Ovary (tissue), 10 donors: ENCODE measurements at places on chromosomes 3 and 15. TPM values are rescaled to one million over a fixed set of nuclear protein-coding genes. Genes with fewer than 3 reads are reported as not detected.
A peak's percentile ranks its signal among the peaks of the same experiment; 100 is the strongest.

DNA sequence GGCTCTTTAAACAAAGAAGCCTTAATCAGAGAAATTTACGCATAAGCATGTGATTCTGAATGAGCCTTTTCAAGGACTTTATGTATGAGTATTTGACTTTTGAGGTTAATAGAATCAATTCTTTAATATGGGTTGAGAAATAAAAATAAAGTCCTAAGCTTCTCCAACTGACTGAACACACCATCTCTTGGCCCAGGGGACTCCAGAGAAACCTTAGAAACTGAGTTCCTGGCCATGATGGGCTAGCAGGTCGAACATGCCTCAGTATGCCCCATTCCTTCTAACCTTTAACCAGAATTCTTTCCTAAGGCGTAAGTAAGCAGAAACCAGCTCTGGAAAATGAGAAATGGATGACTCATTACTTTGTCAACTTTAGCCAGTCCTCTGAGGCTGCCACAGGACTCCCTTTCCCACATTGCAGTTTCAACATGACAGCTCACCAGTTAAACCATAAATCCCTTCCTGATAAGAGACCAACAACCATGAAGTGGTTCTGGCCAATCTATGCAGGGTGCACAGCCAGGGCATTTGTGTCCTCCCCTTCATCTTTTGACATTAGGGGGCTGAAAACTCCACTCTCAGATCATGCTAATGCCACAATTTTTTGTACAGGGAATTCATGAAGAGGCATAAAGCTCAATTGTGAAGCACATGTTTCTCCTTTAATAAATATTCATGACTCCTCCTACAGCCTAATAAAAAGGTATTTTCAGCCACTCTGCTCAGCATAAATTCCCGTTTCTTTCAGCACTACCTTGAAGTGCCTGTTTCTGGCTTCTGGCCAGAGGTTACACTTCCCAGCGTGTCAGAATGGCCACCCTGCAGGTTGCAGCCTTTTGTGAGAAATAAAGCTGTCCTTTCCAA is 33.3 kb downstream of the TM4SF18 start:
- DNase-seq, result no peak

DNA sequence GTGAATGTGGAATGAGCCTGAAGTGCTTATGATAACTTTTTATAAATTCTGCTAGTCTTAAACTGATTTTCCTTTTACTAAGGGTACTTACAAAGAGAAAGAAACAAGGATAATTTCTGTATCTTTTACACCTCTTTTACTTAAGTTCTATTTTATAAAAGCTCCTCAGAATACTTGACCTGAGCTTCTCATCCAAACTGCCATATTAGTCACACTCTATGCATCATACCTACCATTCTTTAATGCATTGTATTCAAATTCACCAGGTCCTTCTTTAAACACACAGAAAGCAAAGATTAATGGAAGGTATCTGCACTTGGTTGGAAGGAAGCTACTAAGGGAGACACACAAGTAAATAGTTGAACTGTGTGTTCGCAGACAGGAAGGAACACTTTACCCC is 1.6 kb upstream of the TOPAZ1 start:
- DNase-seq, result no peak

DNA sequence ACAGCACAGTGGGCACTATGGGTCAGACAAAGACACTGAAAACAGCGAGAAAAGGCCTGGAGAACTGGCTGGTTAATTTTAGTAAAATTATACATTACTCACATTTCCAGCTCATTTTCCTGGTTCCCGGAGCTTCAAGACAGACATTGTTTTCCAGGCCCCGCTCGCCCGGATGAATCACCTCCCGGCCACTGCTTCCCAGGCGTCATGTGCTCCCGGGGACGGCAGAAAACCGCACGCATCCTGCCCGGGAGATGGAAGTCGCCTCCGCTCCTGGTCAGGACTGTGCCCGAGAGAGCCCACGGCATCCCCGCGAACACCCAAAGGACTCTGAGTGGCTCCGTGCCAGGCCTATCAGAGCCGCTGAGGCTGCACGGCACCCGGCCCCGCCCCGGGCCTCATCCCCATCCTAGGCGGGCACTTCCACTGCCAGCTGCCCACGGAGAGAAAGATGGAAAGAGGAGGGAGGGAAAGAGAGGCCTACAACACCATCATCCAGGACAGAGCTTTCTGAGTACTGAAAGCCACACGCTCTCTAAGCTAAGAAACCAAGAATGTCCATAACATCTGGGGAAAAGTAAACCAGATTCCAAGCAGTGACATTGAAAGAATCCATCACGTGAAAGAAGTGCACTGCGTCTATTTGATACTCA is 75.1 kb downstream of the VGLL4 start:
- peak; percentile 72 for DNase-seq

- DNase-seq, result no peak
Measured at GRCh38 chr3:10085738-10086137, 22.3 kb downstream of the FANCD2OS start.

DNA sequence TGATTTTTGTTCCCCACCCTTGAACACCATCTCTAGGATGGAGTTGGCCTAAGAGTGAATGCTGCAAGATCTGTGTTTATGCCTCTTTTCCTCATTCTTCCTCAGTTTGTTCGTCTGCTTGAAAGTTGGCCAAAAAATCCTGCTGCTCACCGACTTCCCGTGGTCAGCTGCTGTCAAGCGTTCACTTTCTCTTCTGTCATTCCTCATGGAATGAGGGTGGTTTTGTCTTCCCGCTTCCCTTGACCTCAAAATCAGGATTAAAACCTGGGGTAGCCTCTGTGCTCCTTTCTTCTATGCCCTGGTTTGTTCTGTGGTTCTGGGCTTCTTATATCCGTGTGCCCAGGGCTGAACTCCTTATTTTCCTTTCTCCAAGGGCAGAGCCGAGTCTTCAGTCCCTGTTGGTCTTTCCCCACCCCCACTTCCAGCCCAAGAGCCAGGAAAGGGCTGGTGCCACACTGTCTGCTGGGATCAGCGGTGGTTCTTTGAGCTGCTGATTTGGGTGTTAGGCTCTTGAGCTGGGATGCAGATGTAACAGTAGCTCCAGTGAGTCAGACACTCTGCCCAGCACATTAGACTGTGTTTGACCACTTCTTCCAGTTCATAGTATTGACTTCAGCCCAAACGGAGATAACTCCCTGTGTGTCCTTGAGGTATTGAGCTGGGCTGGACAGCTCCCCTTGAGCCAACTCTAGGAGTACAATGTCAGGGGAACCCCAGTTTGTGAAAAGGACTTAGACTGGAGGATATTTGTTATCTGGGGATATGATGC is 2.3 kb downstream of the SERF2 start:
- DNase-seq, result no peak

GRCh38 chr15:84734794-84735479 is 13.5 kb upstream of the ZNF592 start:
- no peak for DNase-seq

DNA sequence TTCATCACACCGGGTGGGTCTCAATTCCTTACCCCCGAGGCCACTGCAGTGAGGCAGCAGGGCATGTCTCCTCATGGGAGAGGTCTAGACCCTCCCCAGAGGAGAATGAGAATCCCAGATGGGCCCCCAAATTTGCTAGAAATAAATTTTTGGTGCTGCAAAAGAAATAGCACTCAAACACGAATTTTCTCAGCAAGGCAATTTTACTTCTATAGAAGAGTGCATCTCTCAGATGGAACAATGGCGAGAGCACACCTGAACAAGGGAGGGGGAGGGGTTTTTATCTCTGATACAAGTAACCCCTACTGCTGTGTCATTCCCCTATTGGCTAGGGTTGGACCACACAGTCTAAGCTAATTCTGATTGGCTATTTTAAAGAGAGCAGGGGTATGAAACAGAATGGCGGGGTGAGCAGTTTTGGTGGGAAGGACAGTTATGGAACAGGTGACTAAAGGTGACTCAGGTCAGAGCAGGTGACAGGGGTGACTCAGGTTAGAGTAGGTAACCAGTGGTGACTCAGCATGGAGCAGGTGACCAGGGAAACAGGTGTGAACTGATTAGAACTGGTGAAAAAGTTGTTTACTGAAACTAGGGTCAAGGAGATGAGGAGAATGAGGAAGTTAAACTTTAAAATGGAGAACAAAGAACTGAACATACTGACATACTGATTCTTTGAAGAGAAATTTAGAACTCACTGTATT is 93.0 kb upstream of the WNT7A start:
- DNase-seq, result no peak

DNA sequence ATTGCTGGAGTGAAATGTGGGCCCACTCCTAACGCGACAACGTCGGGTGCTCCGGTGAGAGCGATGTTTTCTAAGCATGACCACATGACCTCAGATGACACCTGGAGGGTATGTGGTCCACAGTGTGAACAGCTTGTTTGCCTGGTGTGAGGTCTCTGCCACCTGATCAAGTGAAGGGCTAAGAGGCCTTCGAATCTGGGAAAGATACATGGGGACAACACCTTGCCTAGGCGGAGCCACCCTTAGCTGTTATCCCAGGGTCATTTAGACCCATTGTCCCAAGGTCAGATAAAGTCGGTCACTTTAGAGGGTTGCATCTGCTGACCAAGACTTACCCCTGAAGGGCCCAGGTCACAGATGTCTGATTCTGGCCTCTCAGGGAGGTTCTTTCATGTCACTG is 34.9 kb upstream of the ALDH1A3 start:
- no peak for DNase-seq

GRCh38 chr15:81642451-81642990 is 268.5 kb upstream of the TMC3 start:
- DNase-seq, result no peak

DNA sequence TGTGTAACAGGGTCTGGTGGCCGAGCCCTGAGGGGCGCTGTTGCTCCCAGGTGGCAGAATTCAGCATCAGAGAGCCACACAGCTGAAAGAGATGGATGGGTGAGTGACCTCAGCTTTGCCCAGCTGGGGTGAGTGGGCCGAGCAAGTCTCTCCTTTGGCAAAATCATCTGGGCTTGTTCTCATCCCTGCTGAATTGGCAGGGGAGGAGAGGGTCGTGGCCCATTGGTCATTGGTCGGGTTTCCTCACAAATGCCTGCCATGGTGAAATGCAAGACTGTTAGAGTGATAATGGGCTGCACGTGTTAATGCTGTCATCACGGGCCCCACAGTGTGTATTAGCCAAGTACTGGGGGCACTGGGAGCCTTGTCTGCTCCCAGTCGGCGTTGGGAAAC is 15.9 kb downstream of the ABHD2 start:
- peak; percentile 36 for DNase-seq

GRCh38 chr3:170222647-170223541 is 670 bp downstream of the PRKCI start:
- DNase-seq, result peak; percentile 54

- no peak for DNase-seq
Measured at GRCh38 chr3:171309906-171310359, 150.3 kb downstream of the TNIK start.

DNA sequence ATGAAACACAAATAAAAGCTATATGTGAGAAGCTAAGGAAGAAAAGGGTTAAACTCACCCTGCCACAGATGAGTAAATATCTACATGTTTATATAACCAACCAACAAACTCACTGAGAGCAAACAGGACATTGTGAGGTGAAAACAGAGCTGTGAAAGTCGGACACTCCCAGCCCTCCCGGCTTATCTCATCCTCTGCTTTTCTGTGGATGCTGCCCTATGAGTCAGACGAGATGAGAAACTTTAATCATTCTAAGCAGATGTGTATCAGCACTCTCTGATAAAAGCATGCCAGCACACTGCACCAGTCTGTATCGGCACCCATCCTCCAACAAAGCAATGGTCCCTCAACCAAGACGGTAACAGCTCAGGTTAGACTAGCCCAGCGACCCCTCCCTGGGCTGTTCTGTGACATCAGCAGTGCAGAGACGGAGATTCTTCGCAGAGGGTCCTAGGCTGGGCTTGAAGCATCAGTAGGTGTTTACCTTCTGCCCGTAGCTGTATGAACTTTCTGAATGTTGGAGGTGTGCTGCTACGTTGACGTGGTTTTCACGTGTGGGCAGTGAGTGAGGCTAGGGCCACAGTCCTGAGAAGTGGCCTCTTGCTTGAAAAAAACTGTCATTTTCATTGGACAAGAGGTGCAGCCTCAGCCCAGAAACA is 119.8 kb upstream of the ALDH1A3 start:
- DNase-seq, result no peak

- no peak for DNase-seq
Measured at GRCh38 chr3:82596805-82597204, 835.4 kb upstream of the GBE1 start.

GRCh38 chr3:75078290-75078689 is 463.8 kb upstream of the CNTN3 start:
- DNase-seq, result no peak

DNA sequence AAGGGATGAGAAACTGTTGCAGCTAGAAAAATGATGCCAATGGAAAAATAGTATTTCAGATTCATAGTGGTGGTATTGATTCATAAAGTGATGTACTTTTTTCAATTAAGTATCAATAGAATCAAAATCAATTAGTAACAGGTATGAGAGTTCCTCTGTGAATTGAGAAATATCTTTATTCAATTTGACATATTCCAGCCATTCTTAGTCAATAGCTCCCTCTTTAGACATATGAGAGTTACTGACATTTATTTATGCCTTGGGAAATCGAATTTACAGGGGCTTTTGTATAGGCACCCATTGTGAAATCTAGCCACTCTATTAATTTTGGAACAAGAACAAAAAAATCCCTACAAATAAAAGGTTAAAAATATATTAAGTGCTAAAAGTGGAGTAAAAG is 386.9 kb upstream of the CNTN3 start:
- no peak for DNase-seq

DNA sequence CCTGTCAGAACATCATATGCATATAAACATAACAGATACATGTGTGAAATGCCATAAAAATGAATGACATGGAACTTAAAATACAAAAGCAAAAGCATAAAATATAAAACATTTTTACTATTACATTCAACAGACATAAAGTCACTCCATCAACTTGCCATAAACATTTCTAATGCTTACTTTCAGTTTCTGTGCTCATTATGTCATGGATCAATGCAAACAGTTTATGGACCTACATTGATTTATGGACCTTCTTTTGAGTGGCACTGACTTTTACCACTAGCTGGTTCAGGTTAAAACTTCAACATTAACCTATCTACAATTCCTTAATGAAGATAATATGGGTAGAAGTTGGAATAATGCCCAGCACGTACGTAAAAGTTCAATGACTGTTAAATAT is 577.4 kb upstream of the LMCD1 start:
- DNase-seq, result no peak

DNA sequence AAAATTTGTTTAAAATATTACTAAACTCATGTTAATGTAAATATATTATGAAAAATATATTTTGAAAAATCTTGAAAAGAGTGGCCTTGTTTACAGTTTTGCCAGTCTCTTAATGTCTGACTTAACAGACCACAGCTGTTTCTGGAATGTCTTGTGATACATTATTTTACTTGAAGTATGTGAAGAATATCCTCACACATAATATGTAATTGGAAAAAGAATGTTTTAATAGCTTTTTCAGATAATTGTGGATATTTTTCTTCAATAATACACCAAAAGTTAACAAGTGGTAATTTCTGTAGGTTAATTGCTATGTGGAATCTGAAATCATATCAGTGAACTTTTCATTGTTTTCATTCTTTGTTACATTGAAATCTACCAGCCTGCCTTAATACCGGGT is 101.3 kb downstream of the UBE2E2 start:
- DNase-seq, result no peak

- DNase-seq, result no peak
Measured at GRCh38 chr15:97706059-97706458, 254.4 kb upstream of the ARRDC4 start.

- no peak for DNase-seq
Measured at GRCh38 chr15:70031713-70032112, 66.0 kb downstream of the TLE3 start.

CD96 gene
- polyA plus RNA-seq, result 3.0 TPM

CDCP1 gene
- 1.4 TPM for polyA plus RNA-seq

P4HTM gene
- 16.6 TPM for polyA plus RNA-seq

CRELD1 gene
- 18.3 TPM for polyA plus RNA-seq

ADAMTS17 gene
- polyA plus RNA-seq, result 1.3 TPM

RETNLB gene
- polyA plus RNA-seq, result not detected

CCR9 gene
- polyA plus RNA-seq, result 0.05 TPM

PARP14 gene
- polyA plus RNA-seq, result 9.3 TPM

GHRL gene
- 0.23 TPM for polyA plus RNA-seq
